DMS79 (cell line): ENCODE measurements at places on chromosomes 6 and 20.

GRCh38 chr6:17042422-17043147 is 59.3 kb upstream of the STMND1 start:
- DNase-seq: no peak

DNA sequence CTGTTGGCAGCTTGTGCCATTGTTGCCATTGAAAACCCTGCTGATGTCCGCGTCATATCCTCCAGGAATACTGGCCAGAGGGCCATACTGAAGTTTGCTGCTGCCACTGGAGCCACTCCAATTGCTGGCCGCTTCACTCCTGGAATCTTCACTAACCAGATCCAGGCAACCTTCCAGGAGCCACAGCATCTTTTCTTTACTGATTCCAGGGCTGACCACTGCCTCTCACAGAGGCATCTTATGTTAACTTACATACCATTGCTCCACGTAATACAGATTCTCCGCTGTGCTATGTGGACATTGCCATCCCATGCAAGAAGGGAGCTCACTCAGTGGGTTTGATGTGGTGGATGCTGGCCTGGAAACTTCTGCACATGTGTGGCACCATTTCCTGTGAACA is 221.8 kb upstream of the FAM83B start:
- no peak for DNase-seq

- no peak for DNase-seq
These were observed 90.6 kb downstream of the ERMARD start for GRCh38 chr6:169841907-169842606.

DNA sequence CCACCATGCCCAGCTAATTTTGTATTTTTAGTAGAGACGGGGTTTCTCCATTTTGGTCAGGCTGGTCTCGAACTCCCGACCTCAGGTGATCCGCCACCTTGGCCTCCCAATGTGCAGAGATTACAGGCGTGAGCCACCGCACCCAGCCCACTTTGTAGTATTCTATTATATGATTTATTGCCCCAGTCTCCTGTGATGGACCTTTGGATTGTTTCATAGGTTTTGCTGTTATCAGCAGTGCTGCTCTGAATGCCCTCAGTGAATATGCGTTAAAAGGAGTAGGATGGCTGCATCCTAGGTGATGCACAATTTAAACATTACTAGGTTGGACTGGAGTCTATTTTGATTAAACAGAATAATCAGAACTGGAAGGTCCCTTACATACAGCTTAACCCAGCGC is 10.3 kb downstream of the ID1 start:
- no peak for DNase-seq

DNA sequence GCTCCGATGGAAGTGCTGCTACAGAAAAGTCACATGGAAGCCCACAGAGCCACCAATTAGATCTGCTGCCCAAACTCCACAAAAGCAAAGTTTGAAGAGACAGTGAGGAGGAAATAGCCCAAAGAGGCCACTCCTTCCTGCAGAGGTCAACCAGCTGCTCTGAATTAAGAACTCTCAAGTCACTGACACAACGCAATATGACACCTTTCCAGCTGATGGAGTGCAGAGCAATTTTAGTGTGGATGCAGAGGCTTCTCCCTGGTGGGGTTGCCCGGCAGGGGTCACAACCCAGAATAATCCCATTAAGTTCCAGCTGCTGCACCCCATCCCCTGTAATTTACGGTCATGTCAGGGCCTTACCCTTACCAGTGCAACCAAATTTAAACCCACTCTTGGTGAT is 361.9 kb upstream of the JARID2 start:
- DNase-seq: no peak

DNA sequence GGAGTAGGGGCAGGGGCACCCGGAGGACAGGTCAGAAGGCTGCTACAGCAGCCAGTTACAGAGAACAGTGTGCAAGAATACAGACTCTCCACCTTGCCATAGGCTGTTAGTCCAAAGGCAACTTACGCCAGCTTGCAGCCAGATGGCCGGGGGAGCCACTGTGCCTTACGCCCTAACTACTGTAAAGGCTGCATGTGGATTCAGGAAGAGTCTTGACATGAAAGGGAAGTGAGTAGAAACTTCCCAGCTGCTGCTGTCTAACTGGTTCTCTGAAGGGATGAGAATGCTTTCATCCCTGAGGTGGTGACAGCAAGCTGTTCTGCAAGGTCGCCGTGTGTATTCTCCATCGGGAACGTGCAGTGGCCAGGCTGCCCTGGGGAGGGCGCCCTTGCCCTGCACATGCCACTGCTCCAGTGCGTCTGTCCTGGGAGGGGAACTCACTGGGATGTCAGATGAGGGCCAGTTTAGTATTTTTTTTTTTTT is 46.1 kb downstream of the LYRM4 start:
- DNase-seq: no peak

GRCh38 chr20:37697314-37697713 is 3.5 kb downstream of the CTNNBL1 start:
- DNase-seq: no peak

DNA sequence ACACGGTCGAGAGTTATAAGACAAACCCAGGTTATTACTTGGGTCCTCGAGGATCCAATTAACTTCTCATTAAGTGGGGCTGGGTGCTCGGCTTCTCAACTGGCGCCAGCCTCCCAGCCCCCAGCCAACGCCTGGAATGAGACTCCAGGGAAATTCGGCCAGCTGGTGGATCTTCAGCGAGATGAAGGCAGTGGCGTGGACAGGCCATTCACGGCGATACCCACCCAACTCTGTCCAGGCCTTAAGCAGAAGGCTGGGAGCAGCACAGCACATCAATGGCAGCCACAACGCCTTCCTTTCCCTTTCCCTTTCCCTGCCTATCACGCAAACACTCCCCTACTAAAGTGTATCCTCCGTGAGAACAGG is 868 bp downstream of the METTL24 start:
- peak; percentile 11 for DNase-seq
